Non-pigmented ciliary epithelial cell (primary cell): ENCODE measurements at places on chromosomes 11 and 22.

DNA sequence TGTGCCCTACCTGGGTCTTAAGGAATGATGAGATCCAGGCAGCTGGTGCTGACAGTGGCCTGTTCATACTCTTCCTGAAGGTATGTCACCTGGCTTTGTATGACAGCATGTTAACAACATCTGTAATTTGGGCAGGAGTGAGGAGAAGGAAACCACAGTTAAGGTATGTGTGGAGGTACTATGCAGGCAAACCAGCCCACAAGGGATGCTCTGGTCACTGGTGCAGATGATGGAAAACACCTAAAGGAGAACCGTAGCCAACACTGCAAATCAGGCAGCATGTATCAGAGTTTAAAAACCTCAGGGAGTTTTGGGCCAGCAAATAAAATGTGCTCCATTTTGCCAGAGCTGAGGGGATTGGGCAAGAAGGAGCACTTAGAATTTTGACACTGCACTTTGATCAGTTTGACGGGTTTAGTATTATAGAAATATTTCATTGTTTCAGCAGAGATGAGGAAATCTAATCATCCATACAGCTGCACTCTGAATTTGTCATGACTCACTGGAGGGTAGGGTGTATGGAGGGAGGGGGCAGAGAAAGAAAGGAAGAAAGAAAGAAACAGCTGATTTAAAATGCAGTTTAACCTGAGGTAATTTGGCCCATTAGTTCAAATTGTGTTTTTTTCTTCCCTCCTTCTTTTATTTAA, 260.9 kb downstream of the KIRREL3 start:
- no peak for DNase-seq

DNA sequence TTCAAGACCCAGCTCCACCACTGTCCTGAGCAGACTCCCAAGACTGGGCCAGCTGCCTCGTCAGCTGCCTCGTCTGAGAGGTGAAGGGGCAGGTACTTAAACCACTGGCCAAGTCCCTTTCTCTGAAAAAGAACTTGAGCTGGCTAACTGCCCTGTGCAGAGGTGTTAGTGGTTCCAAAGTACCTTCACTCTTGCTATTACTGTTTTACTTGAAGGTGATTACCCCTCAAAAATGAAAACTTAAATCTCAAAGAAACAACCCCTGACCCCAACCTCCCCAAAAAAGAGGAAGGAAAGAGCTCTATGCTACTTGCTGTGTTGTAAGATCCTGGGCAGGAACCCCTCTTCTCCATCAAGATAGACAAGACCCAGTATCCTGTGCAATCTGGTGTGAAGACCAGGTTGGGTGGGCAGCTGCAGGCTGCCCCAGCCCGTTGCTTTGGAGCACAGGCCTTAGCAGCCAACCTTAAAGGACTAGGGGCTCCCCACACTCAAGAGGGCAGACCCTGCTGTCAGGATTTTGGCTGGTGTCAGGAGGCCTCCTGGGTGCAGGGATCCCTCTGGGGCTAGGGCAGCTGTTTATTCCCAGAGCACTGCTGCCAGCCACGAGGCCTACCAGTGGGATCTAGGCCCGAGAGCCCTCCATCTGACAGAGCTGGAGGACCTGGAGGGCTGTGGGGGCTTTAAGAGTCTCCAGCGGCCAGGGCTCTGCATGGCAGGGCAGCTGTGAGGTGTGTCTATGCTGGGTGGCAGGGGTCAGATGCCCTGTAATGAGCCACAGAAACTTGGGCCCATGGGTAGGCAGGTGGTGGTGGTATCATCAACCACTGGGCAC, 13.0 kb downstream of the GUCD1 start:
- DNase-seq, result no peak

- DNase-seq, result no peak
Measured at GRCh38 chr11:114298710-114299109, 2.5 kb downstream of the NNMT start.

DNA sequence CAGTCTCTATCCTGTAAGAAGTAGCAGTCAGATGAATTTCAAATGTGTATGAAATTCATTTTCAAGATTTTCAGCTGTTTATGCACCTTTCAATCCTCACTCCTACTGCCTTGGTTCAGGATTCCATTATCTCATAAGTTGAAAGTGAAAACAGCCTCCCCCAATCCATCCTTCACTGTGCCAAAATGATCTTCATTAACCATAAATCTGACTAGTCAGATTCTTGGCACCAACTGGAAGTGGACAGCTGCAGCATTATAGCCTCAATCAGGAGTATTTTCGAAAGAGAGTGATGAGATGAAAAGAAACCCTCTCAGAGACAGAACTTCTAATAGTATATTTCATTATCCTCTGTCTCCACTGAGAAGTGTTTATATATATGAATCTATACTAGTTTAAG, 365.3 kb upstream of the PDGFD start:
- DNase-seq, result no peak

GRCh38 chr11:96037405-96037949, 113.6 kb upstream of the MTMR2 start:
- DNase-seq, result no peak

GRCh38 chr11:64660706-64661105, 62.3 kb downstream of the NRXN2 start:
- no peak for DNase-seq

DNA sequence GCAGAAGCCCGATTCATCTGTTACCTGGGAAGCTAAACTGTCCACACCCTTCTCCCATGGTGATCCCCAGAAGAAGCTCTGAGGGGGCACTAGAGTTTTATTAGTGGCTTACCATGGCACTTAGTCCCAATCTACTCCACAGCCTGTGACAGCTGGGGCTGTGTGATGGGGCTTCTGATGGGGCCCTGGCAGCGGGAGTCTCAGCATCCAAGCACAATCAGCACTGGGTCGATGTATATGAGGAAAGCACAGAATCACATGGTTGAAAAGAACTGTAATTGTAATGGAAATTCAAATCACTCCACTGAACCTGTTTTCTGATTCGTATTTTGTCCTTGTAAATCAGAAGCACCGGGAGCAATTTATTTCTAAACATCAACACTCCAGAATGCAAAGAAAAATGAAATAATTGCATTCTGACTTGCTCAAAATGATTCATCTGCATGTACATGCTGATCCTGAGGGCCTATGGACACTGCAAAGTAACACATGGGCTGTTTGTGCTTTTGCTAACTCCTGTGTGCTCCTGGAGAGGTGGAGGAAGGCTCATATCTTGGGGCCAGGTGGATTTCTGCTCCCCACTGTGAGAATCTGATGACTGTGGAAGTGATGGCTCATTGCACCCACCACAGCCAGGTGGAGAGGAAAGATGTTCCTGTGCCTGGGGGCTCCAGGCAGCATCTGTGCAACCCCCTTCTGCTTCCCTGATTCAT, 203.0 kb downstream of the KIRREL3 start:
- DNase-seq, result no peak

GRCh38 chr22:50439871-50440331, 34.9 kb downstream of the SBF1 start:
- no peak for DNase-seq

- no peak for DNase-seq
Measured at GRCh38 chr11:36703055-36703404, 105.0 kb upstream of the RAG2 start.

GRCh38 chr11:35787013-35787504, 124.5 kb downstream of the TRIM44 start:
- DNase-seq, result no peak

GRCh38 chr11:75470476-75471080, 37.6 kb upstream of the KLHL35 start:
- DNase-seq, result no peak

DNA sequence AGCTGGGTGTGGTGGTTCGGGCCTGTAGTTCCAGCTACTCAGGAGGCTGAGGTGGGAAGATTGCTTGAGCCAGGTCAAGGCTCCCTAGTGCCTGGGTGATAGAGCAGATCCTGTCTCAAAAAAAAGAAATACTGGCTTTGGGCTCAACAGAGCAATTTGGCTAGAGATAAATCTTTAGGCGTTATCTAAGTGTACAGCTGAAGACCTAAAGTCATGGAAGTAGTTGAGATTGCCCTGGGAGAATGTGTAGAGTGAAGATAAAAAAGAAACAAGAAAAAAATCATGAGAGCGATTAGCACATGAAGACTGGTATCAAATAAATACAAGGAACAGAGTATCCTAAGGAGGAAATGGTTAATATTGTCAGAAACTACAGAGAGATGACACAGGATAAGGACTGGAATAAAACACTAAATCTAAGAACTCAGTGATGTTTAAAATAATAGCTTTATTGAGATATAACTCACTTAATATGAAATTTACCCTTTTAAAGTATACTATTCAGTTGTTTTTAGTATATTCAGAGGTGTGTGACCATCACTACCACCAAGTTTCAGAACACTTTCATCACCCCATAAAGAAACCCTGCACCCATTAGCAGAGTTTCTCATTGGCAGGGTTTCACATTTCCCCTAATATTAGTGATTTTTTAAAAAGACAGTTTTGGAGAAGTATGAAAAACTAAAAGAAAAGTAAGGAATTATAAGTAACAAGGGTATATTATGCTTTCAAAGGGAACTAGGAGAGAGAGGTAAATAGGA, 20.7 kb downstream of the PIK3C2A start:
- DNase-seq, result no peak

- no peak for DNase-seq
Measured at GRCh38 chr11:20861322-20861721, 191.9 kb downstream of the NELL1 start.

DNA sequence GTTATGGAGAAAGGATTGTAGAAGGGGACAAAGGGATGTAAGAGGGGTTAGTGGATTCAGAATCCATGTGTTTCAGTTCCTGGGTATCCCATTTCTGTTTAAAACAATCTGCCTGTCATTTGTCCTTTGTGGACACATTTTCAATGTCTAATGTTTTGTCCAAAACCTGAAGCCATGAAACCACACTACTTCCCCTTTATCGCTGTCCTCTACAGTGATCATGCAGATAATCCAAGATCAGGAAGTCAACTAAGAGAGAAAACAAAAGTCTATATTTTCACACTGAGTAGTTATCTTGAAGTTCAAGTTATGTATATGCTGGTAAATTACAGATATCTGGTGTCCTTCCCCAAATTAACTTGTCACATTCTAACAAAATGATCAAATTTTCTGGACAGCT, 457.0 kb downstream of the NTM start:
- DNase-seq, result no peak

- no peak for DNase-seq
Measured at GRCh38 chr11:113193946-113194345, 120.4 kb upstream of the TTC12 start.

GRCh38 chr11:33160136-33160535, 1.1 kb downstream of the CSTF3 start:
- no peak for DNase-seq

DNA sequence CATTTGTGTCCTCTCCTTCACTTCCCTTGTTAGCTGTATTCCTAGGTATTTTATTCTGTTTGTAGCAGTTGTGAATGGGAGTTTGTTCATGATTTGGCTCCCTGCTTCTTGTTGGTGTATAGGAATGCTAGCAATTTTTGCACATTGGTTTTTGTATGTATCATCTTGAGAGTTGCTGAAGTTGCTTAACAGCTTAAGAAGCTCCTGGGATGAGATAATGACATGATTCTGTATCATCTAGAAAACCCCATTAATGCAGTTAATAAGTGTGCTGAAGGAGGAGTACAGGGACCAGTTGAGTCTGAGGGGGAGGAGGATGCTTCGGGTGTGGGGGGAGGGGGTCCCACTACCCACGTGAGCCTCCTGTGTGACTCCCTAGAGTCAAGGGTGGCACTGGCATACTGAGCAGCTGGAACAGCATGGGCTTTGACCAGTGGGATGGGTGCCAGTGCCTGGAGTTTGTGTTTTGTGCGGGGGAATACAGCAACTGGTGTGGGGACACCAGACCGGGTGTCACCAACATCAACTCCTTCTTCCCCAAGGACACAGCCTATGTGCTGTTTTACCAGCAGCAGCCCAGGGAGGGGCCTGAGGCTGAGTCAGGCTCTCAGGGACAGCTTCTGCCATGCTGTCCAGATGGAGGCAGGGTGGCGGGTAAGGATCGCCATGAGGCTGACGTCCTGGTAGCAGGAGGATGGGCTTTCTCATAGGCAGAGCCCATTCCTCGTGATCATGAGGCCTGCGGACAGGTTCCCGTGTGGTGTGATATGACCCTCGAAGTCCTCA, 24.1 kb downstream of the USP35 start:
- no peak for DNase-seq

DNA sequence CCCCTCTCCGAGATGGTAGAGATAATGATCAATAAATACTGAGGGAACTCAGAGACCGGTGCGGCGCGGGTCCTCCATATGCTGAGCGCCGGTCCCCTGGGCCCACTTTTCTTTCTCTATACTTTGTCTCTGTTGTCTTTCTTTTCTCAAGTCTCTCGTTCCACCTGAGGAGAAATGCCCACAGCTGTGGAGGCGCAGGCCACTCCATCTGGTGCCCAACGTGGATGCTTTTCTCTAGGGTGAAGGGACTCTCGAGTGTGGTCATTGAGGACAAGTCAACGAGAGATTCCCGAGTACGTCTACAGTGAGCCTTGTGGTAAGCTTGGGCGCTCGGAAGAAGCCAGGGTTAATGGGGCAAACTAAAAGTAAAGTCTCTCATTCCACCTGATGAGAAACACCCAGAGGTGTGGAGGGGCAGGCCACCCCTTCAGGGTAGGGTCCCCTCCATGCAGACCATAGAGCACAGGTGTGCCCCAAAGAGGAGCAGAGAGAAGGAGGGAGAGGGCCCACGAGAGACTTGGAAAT, 43.2 kb downstream of the IGLL1 start:
- no peak for DNase-seq

DNA sequence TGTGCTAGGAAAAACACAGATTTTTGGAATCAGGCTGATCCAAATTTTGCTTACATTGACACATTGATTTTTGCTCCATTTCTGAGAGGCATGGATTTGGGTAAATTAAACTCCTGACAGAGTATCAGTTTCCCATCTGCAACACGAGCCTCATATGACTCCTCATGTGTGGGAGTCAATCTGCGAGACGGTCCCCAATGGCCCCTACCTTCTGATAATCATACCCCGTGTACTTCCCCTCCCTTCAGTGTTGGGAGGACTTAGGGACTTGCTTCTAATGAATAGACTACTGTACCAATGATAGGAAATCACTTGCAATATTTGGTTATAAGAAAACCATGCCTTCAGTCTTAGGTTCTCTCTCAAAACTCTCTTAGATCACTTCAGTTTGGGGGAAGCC, 302.7 kb downstream of the ETS1 start:
- DNase-seq, result no peak

DNA sequence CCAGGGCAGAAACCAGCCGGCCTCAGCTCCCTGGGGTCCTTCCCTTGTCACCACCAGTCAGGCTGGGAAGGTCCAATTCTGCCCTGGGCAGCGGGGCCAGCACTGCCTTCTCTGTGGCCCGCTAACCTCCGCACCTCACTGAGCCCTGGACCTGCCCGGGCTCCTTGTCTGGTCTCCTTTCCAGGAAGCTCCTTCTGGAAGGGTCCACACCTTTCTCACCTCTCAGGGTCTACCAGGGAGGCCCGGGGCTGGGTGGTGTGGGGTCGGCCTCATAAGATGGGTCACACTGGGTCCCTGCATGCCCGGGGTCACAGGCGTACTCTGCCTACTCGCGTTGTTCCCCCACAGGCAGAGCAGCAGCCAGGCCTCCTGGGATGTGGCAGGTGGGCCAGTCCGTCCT, 69.0 kb downstream of the WNT7B start:
- no peak for DNase-seq
